ENCODE measurements at places on chromosomes 6 and 20.

- DNase-seq = no peak
These were observed 228.3 kb downstream of the ARHGAP18 start for GRCh38 chr6:129481706-129482105.

- peak; percentile 42 for DNase-seq
These were observed 1.1 kb downstream of the CEBPB start for GRCh38 chr20:50191544-50192363.

DNA sequence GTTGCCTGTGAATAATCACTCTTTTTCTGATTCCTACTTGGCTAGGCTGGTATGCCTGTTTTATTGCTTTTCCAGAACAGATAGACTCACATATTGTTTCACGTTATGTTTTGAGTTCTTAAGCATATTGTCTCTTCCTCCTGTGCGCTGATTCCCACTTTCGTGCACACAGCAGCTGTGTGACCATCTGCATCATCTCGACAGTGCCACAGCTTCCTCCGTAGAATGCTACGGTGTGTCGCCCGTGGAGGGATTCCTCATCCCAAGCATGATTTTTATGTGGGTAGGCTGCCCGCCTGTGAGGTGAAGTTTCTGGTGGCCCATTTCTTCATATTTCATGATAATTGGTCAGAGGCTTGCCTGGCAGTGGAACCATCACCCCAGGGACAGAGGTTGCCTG lies 31.8 kb downstream of the PLCB4 start:
- DNase-seq = no peak

DNA sequence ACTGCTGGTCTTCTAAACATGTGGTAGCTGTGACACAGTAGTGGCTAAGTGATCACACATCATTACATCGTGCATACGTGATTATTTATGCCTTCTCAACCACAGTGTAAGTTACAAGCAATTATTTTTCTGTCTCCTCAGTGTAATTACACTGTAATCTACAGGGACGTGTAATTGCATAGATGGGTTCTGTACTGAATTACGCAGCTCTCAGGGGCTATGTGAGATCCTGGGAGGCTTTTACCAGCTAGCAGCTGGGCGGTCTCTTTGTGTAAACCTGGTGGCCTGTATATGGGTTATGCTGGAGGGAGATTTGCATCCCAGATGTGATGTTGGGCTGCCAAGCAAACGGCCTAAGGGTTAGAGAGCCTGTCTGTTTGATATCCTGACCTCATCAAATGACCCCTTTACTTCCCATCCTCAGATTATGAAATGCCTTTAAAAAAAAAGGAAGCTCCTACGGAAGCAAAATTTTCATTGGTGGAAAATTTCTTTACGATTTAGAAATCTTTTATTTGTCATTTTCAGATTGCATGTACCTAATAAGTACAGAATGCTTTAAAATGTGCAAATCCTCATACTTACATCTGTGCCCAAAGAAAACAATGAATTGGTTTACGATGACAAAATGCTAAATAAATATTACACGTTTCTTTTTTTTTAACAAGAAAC lies 402.8 kb upstream of the JAG1 start:
- no peak for DNase-seq

GRCh38 chr6:113662688-113663333 lies 194.3 kb upstream of the MARCKS start:
- DNase-seq = no peak

GRCh38 chr6:32968867-32969684 lies 682 bp downstream of the BRD2 start:
- peak; percentile 38 for DNase-seq

GRCh38 chr6:37018198-37019064 lies 13.0 kb downstream of the FGD2 start:
- peak; percentile 88 for DNase-seq

DNA sequence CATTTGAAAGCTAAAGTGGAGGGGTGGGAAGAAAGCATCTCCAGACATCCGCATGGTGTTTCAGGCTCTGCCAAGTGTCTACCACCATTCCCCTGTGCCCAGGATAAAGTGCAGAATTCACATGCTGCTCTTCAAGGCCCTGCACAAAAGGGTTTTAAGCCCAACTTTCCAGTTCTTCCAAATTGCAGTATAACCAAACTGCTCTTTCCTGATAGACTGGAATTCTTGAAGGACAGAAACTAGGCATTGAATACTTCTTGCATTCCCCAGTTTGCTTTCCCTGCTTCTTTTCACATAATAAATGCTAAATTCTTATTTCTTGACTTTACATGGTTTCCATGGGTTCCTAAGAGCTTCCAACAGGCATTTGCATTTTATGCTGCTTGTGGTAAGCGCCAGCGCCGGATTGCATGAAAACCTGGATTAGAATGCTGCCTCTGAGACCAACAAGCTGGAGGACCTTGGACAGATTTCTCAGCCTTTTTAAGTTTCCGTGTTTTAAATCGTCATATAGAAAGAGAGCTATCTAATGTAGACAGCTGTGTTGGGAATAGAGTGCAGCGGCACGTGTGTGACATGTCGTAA lies 7.9 kb downstream of the SOX4 start:
- no peak for DNase-seq

- no peak for DNase-seq
These were observed 273.8 kb upstream of the AGPAT4 start for GRCh38 chr6:161547617-161548016.

DNA sequence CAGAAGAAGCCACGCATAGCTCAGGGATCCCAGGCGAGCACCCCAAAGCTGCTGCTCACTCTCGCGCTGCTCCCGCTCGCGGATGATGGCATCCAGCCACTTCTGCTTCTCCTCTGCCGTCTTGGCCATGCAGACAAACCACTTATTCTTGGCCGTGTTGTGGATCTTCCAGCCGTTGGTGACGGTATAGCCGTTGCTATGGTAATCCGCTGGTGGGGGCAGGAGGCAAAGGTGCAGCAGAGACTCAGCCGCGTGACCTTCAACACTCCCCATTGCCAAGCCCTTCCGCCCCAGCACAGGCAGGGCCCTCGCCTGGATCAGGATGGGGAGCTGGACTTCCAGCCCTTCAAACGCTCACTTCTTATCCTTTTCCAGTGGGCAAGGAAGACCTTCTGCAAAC lies 136.9 kb downstream of the PREX1 start:
- no peak for DNase-seq

- DNase-seq = no peak
These were observed 5.1 kb upstream of the EPHA7 start for GRCh38 chr6:93424303-93425064.

GRCh38 chr6:37168811-37169495 lies 999 bp upstream of the PIM1 start:
- no peak for DNase-seq

DNA sequence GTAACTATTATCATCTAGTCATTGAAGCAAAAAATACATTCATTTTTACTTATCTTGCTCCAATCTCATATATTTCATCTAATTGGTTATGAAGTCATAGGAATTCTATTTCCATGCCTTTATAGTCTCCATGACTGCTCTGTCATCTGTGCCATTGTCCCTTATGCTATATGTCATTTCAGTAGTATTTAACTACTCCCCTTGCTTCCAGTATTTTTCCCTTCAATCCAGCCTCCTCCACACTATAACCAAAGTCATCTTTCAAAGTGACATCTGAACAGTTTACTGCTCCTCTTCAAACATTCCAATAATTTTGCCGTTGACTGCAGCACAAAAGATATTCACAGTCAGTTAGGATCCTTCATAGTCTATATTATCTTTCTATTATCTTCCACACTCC lies 216.6 kb upstream of the HS3ST5 start:
- DNase-seq = no peak

DNA sequence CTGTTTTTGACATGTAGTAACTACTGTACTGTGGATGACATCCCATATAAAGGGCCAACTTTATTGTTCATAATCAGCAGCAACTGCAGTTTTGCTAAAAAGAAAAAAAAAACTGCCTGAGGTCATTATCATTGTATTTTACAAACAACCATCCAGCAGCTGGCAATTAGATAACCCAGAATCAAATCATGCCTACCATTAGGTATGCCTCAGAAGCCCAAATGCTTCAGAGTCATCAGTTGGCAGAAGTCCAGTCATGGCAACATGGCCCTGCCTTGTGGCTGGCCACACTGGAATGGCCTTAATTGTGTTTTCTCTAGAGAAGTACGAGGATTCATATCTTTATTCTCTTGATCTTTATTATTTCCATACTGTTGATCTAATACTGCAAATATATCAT lies 462.4 kb upstream of the NRSN1 start:
- no peak for DNase-seq

- DNase-seq = no peak
These were observed 137.1 kb upstream of the OLIG3 start for GRCh38 chr6:137631323-137631722.

- DNase-seq = peak; percentile 66
These were observed 65.7 kb upstream of the TOP1 start for GRCh38 chr20:40962733-40963504.

DNA sequence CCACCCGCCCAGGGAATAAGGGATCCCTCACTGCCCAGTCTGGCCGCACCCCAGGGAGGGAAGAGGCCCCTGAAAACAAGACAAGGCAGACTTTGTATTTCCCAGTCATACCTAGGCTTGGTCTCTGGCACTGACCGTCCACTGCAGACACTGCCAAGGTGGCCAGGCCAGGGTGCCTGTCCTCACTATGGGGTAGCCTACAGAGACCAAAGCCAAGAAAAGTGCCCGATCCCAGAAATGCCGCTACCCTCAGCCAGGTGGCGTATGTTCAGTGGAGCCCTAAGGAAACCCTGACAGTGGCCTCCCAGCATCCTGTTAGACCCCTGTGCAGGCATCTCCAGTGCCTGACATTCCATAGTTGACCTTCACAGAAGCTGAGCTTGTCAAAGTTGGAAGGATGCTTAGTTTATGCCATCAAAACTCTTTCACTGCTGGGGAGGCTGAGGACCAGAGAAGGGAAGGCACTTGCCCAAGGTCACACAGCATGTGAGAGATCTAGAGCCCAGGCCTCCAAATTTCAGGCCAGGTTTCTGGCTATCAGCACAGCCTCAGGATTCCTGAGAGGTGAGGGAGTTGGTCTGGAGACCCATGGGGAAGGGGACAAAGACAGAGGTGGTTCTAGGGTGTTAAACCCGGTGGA lies 2.5 kb downstream of the SCRT2 start:
- no peak for DNase-seq

DNA sequence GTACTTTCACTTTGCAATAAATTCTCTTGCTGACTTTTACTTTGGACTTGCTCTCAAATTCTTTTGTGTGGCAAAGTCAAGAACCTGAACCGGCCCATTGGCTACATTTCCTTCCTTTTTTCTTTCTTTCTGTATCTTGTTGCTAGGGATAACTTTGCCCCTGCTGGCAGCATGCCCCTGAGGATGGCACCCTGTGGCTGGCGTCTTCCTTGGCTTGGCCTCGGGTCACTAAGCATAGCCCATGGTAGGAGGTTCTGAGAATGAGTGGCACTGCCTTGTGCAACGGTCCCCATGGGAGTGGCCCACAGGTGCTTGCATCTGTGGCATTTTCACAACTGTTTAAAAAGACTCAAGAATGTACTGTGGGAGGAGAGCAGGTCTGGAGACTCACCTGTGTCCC lies 14.0 kb upstream of the HLA-F start:
- no peak for DNase-seq

DNA sequence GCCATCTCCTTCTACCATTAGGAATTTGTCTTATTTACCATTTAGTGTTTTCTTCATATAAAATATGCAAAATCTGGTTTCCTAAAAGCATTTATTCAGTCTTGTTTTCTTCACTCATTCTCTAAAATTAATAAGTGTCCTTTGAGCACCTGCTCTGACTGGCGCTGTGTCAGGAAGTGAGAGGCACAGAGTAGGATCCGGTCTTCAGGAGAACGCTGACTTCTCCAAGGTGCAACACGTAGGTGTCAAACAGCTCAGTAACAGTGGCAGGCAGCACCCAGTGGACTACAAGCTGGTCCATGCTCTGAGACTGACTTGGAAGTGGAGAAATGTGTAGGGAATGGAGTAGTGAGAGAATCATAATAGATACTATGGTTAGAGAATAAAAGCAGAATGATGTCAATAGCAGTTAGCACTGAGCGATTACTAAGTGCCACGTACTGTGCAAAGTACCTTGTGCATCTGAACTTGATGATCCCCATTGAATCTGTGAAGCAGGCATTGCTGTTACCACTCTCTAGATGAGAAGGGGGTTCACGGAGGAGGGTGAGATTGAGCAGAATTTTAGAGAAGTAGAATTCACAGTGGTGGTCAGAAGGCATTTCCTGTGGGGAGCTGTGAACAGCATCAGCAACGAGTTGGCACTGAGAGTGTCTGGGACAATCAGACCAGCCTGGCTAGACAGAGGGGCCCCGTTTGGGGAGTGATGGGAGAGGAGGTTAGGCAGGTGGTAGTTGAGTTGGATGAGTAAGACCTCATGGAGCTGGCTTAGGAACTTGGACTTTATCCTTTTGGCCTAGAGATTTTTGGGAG lies 569.8 kb downstream of the QKI start:
- no peak for DNase-seq

- DNase-seq = no peak
These were observed 780.1 kb downstream of the TFAP2A start for GRCh38 chr6:9634776-9635175.

GRCh38 chr6:70524721-70525286 lies 41.9 kb upstream of the SDHAF4 start:
- no peak for DNase-seq

GRCh38 chr20:47309806-47310426 lies 46.6 kb downstream of the ZMYND8 start:
- DNase-seq = no peak

DNA sequence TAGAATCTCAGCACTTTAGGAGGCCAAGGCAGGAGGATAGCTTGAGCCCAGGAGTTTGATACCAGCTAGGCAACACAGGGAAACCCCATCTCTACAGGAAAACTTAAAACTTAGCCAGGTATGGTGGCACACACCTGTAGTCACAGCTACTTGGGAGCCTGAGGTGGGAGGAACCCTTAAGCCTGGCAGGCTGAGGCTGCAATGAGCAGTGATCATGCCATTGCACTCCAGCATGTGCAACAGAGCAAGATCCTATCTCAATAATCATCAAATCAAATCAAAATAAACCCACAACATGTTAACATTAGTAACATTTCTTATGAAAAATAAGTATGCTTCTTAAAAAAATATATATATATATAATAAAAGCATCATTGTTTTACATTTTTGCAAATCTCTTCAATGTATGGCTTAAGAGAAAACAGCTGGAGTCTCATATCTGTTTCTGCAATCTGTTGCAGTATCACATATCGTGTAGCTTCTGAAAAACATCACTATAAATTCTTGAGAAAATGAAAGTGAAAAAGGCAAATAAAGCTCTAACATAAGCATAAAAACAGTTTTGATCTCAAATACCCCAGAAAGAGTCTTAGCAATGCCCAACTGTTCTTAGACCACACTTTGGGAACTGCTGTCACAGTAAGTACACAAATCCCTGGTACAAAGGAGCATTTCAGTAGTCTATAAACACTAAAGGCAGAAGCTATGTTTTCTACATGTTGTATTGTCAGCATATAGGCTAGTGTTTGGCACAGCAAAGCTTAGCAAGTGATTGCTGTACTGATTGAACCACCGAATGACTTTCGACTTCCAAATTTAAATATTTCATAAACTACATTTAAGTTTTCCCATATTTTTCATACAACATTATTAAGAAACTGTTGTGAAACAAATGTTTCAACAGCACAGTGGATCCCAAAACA lies 8.0 kb downstream of the MMUT start:
- no peak for DNase-seq
